Chondrocyte (in vitro differentiated cells): ENCODE measurements at places on chromosomes 7 and 10.

DNA sequence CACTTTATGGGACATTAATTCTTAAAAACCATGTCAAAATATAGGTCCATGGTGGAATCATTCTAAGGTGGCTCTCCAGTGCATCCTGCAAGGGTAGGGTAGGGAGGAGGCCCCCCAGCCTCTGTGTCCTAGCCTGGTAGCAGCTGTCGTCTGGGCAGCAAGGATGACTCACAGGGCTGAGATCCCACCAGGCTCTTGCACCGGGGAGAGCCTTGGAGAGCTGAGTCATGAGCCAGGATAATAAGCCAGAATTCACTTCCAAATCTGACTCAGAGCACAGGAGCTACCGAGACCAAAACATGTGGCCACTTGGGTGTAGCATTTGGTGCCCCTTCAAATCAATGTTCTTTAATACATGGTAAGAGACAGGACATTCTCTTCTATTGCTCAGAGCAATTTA, 298.5 kb downstream of the NEBL start:
- no peak for DNase-seq

DNA sequence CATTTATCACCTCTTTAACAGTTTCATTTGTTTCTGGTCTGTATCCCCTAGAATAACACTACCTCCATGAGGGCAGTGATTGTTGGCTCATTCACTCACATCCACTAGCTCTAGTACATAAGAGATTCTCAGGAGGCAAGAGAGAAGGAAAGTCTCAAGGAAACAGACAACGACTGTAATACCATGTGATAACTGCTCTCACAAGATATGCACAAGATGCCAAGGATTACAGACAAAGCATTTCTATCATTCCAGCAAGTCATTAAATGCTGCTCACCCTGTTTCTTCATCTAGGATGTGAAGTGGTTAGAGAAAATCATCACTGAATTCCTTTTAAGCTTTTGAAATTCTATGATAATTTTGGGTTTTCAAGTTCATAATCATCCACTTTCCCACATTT, 115.3 kb downstream of the HIBADH start:
- DNase-seq, result no peak

DNA sequence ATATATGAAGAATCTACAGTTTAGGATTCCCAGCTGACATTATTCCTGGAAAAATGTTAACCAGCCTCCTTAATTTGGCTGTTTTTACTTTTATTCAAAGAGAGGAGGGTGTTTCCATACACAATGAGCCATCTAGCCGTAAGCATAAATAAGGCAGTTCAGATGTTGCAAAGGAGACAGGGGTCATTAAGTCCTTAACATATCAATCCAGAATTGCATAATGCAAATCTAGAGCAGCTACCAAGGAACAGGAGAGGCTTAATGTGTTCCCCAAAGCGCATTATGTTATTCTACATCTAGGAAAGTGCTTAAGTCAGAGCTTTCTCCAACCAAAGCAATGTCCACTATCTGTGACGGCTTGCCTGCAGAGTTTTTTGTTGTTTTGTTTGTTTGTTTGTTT, 32.4 kb upstream of the TCF7L2 start:
- DNase-seq, result no peak

GRCh38 chr7:8190119-8190895, 71.7 kb downstream of the ICA1 start:
- DNase-seq, result no peak
